ENCODE measurements at places on chromosomes 2 and 18. TPM values are rescaled to one million over a fixed set of nuclear protein-coding genes. Genes with fewer than 3 reads are reported as not detected.

- no peak overlapping the region for H3K4me3 ChIP-seq
- H3K27me3 ChIP-seq = peaks cover 95% of the 10 kb centered on the region
- H3K4me1 ChIP-seq = peaks cover 3% of the 10 kb centered on the region
- DNase-seq = no peak
- H3K27ac ChIP-seq = no peak overlapping the region
- no peaks in the 10 kb centered on the region for H3K36me3 ChIP-seq
These were observed 4.7 kb downstream of the CDK5R2 start for GRCh38 chr2:218964041-218964771.

LYG2 gene
- not detected for total RNA-seq

ATP8B1 gene
- 20.2 TPM for total RNA-seq

DNA sequence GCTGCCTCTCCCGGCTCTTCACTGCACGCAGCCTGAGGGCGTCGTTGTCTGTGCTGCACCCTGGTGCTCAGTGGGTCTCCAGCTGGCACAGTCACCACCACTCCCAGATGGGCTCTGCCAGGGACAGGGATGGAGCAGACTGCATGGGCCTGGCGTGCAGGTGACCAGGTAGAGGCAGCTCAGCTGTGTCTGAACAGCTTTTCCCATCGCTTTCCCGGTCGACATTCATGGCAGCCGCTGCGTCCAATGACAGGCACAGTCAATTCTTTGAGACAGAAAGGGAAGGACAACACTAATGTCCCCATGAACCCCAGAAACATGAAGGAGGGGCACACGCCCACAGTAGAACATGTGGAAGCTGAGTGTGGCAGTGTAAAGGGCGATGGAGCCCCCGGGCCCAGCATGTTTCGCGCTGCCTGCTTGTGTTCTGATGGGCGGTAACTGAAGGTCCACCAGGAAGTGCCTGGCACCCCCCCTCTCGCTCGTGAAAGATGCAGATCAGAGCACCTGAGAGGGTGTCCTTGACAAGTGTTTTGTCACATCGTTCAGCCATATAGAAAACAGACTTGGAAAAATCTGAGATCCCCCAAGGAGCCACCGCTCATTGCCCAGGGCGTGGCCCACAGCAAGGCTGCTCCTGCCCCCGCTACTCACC, 122.4 kb downstream of the NFATC1 start:
- no peaks in the 10 kb centered on the region for H3K27me3 ChIP-seq
- no peak for DNase-seq
- no peaks in the 10 kb centered on the region for H3K4me1 ChIP-seq
- no peaks in the 10 kb centered on the region for H3K36me3 ChIP-seq
- H3K27ac ChIP-seq = no peak overlapping the region

ATOH8 gene
- total RNA-seq = 2.0 TPM

DNA sequence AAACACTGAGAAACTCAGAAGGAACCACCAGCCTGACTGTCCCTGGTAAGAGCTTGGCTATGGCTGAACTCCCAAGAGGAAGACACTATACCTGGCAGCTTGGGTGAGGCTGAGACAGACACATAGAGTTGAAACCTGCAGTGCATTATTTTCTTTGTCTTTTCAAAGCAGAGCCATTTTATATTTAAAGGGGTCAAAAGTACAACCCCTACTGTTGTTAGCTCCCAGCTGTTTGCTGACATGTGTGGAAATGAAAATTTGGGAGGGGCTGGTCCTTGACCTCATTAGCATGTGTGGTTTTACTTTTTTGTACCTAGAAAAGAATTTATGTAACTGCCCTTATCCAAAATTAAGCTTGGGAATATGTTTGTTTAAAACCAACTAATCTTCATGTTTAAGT, 309.0 kb downstream of the RPRM start:
- no peak overlapping the region for H3K4me3 ChIP-seq
- H3K36me3 ChIP-seq = no peaks in the 10 kb centered on the region
- no peak for DNase-seq
- H3K27ac ChIP-seq = no peak overlapping the region

GRCh38 chr2:121491518-121491917, 39.2 kb upstream of the RNU4ATAC start:
- no peak for DNase-seq
- peaks cover 14% of the 10 kb centered on the region for H3K4me1 ChIP-seq
- no peak overlapping the region for H3K27ac ChIP-seq
- H3K27me3 ChIP-seq = no peaks in the 10 kb centered on the region
- H3K4me3 ChIP-seq = no peak overlapping the region

DNA sequence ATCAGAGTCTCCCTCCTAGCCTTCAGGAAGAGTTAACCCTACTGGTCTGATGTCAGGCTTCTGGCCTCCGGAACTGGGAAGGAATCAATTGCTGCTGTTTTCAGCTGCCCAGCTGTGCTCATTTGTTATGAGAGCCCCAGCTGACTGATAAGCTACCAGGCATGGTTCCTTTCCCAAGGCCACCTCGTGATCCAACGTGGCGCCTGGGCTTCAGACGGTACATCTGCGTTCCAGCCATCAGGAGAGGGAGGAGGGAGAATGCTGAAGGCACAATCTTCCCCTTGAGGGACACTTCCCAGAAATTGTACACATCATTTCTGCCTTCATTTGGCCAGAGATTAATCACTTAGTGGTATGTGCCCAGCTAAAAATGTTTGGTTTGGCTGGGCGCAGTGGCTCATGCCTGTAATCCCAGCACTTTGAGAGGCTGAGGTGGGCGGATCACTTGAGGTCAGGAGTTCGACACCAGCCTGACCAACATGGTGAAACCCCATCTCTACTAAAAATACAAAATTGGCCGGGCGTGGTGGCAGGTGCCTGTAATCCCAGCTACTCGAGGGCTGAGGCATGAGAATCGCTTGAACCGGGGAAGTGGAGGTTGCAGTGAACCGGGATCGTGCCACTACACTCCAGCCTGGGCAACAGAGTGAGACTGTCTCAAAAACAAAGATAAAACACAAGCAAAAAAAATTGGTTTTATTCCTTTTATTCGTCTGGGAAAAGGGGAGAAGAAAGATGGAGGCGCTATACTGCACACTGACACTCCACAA, 10.5 kb upstream of the ARMC9 start:
- peak overlapping the region; percentile 92 for H3K27ac ChIP-seq
- no peak overlapping the region for H3K4me3 ChIP-seq
- H3K36me3 ChIP-seq = no peaks in the 10 kb centered on the region
- H3K4me1 ChIP-seq = peaks cover 28% of the 10 kb centered on the region
- no peaks in the 10 kb centered on the region for H3K27me3 ChIP-seq

- H3K4me1 ChIP-seq = no peaks in the 10 kb centered on the region
- H3K27me3 ChIP-seq = no peaks in the 10 kb centered on the region
- no peak overlapping the region for H3K4me3 ChIP-seq
- no peak for DNase-seq
- no peaks in the 10 kb centered on the region for H3K36me3 ChIP-seq
These were observed 6.0 kb upstream of the SLC30A6 start for GRCh38 chr2:32159678-32160077.

- H3K36me3 ChIP-seq = no peaks in the 10 kb centered on the region
- H3K4me1 ChIP-seq = peaks cover 15% of the 10 kb centered on the region
- no peak overlapping the region for H3K4me3 ChIP-seq
- H3K27me3 ChIP-seq = no peaks in the 10 kb centered on the region
These were observed 13.9 kb downstream of the UBE2F start for GRCh38 chr2:237980751-237981150.

ACMSD gene
- total RNA-seq = not detected

WNT6 gene
- 0.73 TPM for total RNA-seq

RMC1 gene
- 17.7 TPM for total RNA-seq

- peaks cover 39% of the 10 kb centered on the region for H3K4me1 ChIP-seq
- no peaks in the 10 kb centered on the region for H3K27me3 ChIP-seq
- no peaks in the 10 kb centered on the region for H3K36me3 ChIP-seq
- peak; percentile 13 for DNase-seq
- H3K27ac ChIP-seq = peak overlapping the region; percentile 97
These were observed 710 bp upstream of the TMSB10 start for GRCh38 chr2:84904717-84905174.
